Mononuclear cell (primary cell): ENCODE measurements at places on chromosomes 4 and X. TPM values are rescaled to one million over a fixed set of nuclear protein-coding genes. Genes with fewer than 3 reads are reported as not detected.

Gene MAGEA12
- total RNA-seq, result not detected

Gene CORIN
- 0.10 TPM for total RNA-seq

Gene CTAG1A
- not detected for total RNA-seq

Gene CT45A7
- not detected for total RNA-seq
